ENCODE measurements at places on chromosomes 11 and 22.

DNA sequence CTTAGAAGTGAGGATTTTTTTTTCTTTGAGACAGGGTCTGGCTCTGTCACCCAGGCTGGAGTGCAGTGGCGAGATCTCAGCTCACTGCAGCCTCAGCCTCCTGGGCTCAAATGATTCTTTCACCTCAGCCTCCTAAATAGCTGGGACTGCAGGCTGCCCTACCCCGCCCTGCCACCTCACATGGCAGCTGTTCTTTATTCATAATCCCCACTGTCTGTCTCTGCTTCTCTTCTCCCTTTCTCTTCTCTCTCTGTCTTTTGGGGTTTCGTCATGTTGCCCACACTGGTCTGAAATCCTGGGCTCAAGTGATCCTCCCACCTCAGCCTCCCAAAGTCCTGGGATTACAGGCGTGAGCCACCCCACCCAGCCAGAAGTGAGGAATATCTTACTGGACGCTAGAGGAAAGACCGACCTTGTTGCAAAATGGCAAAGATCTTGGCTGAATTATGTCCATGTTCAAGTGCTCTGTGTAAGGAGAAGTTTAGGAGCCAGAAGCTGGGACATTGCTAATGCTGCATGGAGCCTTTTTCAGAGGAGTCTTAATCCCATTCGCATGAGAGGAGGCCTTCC lies 21.9 kb downstream of the KRTAP5-5 start:
- DNase-seq = no peak

- DNase-seq = no peak
Measured at GRCh38 chr22:18109410-18110193, 1.0 kb upstream of the TUBA8 start.

DNA sequence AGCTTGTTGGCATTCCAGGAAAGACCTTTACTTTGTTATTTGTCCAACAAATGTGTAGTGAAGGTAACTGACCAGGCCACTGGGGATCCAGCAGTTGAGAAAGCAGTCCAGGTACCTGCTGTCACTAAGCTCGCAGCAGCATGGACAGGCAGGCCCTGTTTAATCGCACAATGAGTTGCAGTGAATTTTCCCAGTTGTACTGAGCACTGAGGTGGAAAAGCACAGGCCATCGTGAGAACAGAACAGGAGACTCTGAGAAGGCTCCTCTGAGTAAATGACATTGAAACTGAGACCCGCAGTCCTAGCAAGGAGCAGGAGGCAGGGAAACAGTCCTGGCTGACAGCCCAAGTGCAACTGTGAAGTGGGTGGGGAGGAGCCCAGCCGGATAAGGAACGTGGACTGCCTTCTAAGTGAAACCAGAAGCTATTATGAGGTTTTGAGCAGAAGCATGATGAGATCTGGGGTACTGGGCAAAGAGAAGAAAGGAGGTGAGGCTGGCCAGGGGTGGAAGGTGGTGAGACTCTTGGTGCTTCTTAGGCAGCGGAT lies 39.8 kb upstream of the CDON start:
- peak; percentile 45 for DNase-seq

GRCh38 chr11:116224889-116225200 lies 547.9 kb downstream of the BUD13 start:
- DNase-seq = no peak

GRCh38 chr22:37416827-37417226 lies 10.5 kb downstream of the ELFN2 start:
- no peak for DNase-seq

GRCh38 chr11:64059339-64060140 lies 23.8 kb downstream of the FLRT1 start:
- no peak for DNase-seq

DNA sequence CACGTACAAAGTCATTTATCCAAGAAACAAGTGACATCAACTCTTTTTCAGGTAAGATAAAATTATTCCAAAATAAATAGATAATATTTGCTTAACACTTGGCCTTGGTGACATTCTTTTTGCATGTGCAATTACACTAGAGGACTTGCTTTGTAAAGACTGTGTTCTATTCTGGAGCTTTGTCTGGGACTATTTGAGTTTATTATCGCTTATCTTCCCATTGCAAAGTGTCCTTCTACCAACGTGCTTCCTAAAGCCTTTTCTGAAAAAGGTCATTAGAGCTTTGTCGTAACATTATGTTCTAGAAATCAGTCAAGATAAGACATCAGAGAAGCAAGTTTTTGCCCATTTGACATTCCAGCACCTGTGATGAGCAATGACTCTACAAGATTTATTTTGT lies 78.3 kb upstream of the MYO18B start:
- DNase-seq = no peak

DNA sequence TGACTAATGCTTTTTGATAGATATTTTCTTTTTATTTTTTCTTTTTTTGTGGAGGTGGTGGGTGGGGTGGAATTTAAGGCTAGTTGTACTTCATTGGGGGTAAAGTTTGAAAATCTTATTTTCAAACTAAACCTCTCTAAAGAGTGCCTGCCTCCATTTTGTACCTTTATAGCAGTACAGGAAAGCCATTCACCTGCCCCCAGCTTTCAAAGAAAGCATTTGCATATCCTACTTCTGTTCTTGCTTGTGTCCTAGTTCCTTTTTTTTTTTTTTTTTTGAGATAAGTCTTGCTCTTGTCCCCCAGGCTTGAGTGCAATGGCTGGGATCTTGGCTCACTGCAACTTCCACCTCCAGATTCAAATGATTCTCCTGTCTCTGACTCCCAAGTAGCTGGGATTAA lies 766.2 kb upstream of the LRRC4C start:
- DNase-seq = no peak

DNA sequence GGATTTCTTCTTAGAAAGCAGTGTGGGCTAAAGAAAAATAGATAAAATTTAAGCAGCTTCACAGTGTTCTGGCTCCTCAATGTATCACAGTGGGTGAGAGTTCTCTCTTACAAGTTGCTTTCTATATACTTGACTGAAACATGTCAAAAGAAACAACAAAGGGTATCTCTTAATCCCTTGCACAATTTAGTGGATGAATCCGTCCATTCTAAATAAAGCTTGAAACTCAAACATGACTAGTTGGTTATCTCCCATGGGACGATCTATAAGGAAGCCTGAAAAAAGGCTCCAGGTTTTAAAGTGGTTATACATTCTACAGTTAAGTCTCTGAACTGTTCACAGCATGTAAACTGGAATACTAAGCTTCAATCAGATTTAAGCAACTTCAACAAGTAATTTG lies 993.1 kb upstream of the CNTN5 start:
- DNase-seq = no peak

GRCh38 chr11:69218946-69219720 lies 63.4 kb downstream of the SMIM38 start:
- no peak for DNase-seq

- DNase-seq = no peak
Measured at GRCh38 chr11:101759771-101760450, 154.9 kb upstream of the CEP126 start.

- DNase-seq = peak; percentile 60
Measured at GRCh38 chr22:34966980-34967565, 98.9 kb upstream of the ISX start.

GRCh38 chr11:115173136-115173535 lies 331.1 kb downstream of the CADM1 start:
- no peak for DNase-seq

GRCh38 chr11:129885381-129885780 lies 10.0 kb downstream of the NFRKB start:
- DNase-seq = no peak

GRCh38 chr22:38761202-38762162 lies 5.7 kb upstream of the SUN2 start:
- DNase-seq = no peak

DNA sequence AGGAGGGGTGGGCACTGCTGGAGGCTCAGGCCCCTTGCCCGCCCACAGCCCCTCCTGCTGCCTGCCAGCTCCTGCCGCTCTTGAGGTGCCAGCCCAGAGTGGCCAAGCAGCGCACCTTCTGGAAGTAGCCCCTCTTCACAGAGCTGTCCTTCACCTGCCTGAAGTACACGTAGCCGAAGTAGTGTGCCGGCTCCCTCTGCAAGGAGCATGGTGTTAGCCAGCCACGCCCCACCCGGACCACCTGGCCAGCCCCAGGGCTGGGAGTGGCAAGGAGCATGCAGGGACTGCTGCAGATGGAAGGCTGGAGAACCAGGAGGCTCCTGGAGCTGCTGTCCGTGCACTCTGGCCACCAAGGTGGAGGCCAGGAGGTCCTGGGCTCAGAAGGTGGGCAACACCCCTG lies 9.6 kb downstream of the DENND6B start:
- no peak for DNase-seq

DNA sequence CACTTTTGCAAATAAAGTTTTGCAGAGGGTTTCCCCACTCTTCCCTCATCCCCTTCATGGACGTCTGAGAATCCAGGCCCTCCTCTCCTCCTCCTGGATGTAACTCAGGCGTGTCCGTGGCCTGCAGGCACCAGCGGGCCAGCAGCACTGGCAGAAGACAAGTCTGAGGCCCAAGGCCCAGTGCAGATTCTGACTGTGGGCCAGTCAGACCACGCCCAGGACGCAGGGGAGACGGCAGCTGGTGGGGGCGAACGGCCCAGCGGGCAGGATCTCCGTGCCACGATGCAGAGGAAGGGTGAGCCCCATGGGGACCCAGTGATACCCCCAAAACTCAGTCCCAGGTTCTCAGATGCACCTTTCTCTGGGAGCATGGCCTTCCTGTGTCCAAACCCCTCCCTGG lies 14.4 kb downstream of the TUB start:
- DNase-seq = no peak

- DNase-seq = no peak
Measured at GRCh38 chr11:69983897-69984438, 94.1 kb upstream of the ANO1 start.

DNA sequence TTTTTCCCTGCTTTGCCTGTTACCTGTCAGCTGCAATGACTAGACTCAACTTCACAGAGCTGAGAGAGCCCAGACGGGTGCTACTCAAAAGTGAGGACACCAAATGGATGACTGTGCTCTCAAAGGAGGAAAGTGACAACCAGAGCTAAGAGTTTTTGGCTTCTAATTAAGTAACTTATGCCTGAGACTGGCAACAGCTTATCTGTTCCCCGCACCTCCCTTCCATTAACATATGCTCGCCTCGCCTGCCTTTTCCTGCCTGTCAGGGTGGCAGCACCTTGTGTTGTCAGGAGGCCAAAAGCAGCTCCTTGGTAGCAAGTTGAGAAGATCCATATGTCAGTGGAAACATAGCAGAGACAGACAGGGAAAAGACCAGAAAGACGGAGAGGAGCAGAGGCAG lies 573.9 kb upstream of the KIRREL3 start:
- no peak for DNase-seq

DNA sequence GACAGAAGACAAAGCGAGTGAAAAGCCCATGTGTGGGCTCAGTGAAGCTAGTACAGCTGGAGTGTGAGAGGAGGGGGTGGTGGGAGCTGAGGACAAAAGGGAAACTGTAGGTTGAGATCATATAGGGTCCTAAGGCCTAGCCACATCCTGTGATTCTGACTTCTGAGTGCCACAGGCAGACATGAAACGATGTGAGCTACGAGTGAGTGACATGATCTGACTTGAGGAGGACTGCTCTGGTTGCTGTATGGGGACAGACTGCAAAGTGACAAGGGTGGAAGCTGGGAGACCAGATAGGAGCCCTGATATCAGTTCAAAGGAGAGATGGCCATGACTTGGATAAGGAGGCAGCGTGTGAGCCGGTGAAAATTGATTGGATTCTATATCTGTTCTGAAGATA lies 85.4 kb downstream of the MICAL2 start:
- DNase-seq = no peak

- DNase-seq = no peak
Measured at GRCh38 chr11:75801362-75802020, 13.5 kb upstream of the UVRAG start.

DNA sequence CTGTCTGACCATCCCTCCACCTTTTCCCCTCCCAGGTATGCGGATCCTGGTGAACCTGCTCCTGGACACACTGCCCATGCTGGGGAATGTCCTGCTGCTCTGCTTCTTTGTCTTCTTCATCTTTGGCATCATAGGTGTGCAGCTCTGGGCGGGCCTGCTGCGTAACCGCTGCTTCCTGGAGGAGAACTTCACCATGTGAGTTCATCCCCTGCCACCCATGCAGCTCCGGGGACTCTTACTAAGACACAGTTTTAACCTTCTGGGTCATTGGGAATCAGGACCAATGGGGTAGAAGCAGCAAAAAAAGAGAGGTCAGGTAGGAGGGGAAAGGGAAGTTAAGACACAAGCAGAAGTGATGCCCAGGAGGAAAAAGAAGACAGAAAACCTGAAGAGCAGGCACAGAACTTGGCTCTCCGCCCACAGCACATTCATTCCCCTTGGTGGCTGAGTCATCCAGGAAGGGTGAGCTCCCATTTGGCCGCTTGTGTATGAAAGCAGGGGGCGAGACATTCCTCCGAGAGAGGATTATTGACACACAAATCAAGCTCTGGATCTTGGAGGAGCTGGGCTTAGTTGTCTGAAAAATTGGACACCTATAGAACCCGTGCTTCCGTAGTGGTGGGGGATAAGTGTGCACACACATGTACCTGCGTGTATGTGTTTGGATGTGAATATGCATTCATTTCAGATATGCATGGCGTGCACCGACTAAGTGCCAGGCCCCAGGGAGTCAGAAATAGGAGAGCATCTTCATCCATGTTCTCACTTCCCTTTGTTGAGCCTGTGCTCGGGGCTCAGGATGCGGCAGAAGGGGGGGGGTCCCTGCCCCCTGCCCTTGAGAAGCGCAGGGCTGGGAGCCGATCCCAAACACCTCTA lies 64.2 kb downstream of the CACNA1I start:
- DNase-seq = peak; percentile 91

DNA sequence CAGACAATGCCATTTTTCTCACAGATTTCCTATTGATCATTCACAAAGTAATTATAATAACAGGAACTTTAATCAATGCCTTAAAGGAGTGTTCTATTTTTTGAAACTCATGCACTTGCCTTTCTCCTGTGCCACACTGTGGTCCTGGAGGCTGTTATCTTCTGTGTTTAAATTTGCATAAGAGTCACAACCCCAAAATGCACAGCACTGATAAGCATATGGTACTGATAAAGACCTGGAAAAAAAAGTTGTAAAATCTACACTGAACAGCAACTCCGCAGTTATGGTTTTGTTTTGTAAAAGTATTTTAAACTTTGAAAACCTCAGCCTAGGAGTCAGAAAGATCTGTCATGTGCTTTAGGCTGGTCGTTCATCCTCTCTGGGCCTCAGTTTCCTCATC lies 9.1 kb upstream of the CCDC34 start:
- no peak for DNase-seq

DNA sequence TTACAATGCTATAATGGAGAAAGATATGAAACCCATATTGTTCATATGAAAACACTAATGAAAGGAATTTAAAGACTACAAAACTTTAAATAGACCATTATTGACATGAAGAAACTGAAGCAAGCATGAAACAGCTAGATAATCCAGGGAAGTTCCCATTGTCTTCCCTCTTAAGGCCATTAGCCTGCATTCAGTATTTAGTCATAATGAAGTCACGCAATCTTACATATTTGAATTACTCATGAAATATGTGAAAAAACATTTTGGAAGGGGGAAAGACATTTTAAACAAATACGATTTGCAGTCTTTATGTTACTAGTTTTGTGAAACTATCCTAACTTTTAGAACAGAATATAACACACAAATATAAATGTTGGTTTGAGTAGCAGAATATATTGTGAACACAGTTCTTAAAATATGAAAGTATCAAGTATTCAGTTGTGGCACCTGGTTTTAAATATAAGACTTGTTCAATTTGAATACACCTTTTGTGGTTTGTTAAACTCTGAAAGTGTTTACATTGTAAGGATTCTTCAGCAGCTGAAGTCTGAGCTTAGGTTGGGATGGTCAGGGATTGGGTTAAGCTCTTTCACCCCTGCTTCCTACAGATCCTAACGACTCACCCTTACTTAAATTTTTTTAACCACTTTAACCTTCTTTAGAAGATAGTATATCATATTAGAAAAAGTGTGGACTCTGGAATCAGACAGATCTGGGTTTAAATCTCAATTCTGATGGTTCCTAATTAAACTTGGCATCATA lies 500.3 kb upstream of the TENM4 start:
- peak; percentile 63 for DNase-seq
